ENCODE measurements at places on chromosomes 2 and 18.

DNA sequence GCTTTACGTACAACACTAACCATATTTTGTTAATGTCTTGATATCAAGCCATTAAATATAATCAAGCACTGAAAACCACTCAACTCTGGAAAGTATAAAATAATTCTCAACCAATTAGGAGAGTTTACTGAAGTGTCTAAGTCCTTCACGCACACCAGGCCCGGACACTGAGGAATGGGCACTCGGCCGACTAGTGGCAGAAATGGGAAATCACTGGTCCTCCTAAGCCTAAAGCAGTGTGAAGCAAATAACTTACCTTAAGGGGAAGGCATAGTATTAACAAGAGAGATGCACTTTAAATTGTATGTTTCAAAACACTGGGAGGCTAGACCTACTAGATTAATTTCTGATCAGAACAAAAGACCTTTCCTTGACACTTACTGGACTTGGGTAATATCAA, 45.7 kb downstream of the FAM210A start:
- no peak for DNase-seq

- DNase-seq: no peak
These were observed 220.9 kb upstream of the REV1 start for GRCh38 chr2:99710721-99711120.

- DNase-seq: no peak
These were observed 48.5 kb upstream of the DTNA start for GRCh38 chr18:34661464-34662087.

DNA sequence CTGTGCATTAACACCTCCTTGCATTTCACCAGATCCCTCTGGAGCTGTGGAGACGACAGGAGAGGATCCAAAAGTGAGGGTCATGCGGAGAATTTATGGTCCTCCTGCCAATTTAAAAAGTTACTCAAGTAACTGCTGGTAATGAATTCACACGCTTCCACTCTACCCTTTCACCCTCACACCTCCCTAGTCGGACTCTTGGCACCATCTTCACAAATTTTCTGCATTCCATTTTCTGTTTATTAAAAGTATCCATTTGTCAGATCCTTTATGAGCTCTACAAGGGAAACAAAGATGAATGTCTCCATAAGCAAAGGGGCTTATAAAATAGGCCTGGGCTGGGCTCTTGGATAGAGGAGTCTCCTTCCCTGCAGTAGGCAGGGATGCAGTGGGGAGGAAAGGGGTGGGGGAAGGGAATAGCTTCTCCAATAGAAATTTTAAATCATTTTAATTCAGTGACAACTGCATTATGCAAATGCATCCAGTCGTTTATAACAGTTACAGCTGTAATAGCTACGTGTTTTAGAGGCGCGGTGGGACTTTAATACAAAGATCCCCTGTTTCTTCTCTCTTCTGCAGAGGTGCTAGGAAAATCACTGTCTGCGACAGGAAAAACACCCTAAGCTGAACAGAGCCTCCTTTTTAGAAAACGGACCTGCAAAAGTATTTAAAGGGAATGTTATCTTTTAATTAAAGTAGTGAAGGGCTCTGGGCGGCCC, 132.2 kb downstream of the EPHA4 start:
- DNase-seq: no peak

GRCh38 chr2:69087912-69088240, 74.9 kb downstream of the ANTXR1 start:
- DNase-seq: no peak

DNA sequence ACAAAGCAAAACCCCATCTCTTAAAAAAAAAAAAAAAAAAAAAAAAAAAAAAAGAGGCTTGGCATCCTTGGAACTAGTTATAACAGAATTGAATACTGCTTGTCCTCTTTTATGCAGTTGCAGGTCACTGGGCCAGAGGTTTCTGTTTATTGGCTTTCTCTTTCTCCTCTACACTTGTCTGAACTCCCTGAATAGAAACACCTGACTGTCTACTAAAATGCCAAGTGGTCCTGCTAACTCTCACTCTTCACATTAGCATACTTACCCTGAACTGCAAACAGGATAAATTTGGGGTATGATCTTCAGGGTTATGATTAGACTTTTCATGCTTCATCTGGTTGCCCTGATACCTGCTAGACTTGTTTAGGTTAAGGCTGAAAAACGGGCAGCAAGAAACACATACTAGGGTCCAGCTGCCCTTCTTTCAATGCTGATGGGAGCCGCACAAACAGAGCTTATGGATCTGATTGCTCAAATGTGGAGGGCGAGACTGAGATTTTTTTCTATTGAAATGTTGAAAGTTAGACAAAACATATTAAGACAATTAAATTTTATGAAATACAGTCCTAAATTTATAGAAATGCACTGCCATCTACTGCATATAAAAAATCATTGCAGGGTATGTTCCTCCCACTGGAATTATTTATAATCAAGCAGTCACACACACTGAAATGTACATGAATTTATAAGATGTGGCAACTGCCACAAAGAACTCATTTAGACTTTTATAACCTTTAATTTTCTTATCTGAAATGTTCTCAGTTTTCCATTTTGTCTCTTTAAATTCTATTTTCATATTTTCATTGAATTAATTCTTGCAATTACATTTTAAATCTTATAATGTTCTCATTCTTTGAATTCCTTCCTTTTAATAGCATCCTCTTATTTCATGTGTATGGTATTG, 40.8 kb downstream of the GTF3C3 start:
- no peak for DNase-seq

DNA sequence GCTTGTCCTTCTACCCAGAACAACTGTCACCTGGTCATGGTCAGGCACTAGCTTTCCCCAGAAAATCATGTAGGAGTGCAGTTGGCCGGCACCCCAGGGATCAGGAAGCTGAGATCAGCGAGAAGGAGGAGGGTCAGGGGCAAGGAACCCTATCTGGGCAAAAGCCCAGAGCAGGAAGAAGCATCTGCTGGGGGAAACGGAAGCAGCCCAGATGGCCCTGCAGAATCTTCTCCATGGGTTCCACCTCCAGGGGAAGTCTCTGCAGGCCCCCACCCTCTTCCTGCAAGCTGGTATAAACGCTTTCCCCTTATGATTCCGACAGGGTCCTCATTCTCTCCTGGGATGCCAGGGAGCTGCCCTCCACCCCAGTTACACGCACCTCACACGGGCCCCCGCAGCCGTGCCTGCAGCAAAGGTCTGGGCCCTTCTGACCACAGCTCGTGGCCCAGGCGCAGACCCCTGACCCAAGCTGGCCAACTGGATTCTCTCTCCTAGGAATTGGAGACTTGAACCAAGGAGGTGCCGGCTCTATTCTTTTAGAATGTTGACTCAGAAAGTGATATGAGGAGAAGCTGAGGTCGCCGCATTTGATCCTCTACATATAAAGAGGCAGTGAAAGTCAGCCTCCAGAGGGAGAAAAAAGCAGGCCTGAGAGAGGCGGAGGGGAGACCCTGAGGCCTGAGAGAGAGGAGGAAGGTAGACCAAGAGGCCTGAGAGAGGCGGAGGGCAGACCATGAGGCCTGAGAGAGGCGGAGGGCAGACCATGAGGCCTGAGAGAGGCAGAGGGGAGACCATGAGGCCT, 71.0 kb downstream of the STPG4 start:
- no peak for DNase-seq

- DNase-seq: no peak
These were observed 102.3 kb upstream of the GULP1 start for GRCh38 chr2:188189356-188189755.

DNA sequence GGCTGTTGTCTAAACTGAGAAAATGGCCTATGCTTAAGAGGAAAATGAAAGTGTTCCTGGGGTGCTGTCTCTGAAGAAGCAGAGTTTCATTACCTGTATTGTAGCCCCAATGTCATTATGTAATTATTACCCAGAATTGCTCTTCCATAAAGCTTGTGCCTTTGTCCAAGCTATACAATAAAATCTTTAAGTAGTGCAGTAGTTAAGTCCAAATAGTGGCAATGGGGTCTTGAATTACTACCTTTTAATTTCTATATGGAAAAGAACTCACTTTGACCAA, 13.8 kb upstream of the ALLC start:
- no peak for DNase-seq

GRCh38 chr2:168545439-168546082, 89.5 kb downstream of the CERS6 start:
- DNase-seq: no peak

DNA sequence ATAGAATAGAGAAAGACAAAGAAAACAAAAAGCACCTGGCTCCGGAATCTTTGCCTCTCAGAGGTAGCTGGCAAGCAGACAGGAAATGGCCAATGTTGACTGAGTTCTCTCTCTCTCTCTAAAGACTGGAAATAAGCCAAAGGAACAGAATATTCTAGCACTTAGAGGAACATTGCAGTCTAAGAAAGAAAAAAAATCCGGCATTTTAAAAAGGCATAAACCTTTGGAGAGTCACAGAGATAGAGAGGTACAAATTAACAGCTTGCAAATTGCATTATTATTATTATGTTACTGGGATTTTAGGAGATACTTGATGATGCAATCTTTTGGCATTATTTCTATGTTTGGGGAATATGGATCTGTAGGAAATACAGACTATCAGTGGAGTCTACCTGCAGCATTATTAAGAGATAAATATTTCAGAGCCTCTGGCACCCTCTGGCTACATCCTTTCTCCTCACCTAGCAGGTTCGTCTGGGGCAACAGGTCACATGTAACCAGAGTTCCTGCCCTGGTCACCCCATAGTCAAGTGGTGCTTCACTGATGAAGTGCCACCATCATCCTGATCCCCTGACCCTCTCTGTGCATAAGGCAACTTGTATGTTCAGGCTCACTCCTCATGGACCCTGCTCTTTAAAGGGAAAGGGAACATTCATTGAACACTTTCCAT, 318.9 kb upstream of the ACVR2A start:
- no peak for DNase-seq

- no peak for DNase-seq
These were observed 324.7 kb downstream of the LRP1B start for GRCh38 chr2:141806090-141806489.

GRCh38 chr2:174914853-174915760, 90.1 kb downstream of the CHN1 start:
- DNase-seq: no peak

GRCh38 chr2:173761603-173762119, 203.5 kb downstream of the SP3 start:
- DNase-seq: no peak

DNA sequence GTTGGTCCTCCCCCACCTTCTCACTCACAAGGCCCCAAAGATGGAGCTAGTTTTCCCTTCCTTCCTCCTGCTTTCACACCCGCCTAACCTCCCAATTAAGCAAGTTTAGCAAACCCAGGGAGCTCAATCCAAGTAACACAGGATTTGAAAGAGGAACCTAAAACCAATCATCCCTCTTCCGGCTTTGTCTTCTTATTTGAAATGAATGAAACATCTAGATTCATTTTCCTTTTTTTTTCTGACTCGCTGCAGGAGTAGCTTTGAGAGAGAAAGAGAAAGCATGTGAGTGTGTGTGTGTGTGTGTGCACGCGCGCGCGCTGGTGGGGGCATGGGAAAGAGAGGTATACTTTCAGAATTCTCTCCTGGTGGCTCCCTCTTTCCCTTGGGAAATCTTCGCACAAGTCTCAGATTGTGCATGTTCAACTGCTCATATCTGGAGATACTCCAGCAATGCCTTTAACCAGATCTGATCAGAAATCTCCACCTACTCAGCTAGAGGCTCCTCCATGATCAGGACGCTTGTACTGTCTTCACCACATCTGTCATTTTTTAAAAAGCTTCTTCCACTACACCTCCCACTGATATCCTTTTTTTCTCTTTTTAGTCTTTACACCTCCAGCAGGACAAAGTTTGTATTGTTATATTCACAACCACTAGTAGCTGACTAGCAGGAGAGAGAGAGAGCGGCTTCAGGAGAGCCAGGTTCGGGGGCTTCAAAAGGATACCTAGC, 1.7 kb downstream of the SLC8A1 start:
- DNase-seq: no peak

DNA sequence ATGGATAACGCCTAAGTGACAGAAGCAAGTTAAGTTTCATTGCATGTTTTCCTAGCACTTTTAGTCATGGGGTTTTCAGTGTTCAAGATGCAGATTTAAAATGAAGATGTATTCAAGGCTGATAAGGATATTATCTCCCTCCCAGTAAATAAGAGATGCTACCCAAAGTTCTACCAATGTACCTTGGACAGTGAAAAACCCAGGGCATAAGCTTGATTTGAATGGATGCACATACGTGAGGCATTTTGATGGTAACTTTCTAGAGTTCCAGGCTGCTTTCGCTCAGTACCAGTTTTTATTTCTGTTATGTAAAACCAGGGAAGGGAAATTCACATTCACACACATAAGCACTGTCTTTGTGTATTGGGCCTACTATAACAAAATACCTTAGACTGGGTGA, 90.3 kb downstream of the STK39 start:
- no peak for DNase-seq

DNA sequence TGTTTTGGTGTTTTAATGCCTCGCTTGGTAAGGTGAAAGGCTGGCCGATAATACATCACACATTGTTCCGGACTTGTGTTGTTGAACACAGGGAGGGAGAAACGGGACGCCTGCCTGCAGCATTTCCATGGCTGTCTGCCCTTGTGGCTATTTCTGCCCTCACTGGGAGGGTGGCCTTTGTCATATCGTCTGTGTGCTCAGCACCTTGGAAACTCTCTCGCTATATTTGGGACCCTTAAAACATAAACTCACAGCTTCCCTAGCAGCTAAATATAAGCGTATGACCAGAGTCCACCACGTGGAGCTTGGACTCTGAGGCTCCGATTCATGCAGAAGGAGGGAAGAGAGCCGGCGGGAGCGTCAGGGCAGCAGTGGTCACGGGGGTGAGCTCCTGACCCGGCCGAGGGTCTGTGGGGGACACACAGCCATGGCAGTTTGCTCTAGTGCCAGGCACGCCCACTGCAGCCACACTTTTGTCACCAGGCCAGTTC, 111.7 kb downstream of the SH3BP4 start:
- no peak for DNase-seq

DNA sequence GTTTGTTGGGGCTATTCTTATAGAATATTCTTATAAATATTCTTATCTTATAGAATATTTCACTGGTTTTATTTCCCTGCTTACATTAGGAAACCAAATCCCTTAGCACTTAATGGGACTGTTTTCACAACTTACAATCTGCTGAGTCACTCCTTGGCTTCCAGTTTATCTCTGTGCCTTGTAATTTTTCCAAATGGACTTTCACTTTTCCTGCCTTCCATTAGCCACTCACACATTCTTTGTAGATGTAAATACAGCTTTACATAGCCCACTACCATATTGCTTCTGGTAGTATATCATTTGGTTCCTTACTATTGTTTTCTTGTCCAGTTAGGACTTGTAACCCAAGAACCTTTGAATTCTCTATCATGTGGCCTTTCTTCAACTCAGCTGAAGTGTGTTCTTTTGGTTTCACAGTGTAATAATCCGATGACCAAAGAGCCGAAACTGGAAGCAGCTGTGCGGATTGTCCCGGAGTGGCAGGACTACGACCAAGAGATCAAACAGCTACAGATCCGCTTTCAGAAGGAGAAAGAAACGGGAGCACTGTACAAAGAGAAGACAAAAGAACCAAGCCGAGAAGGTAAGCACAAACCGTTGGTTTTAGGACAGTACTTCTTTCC, 96.1 kb downstream of the UGGT1 start:
- no peak for DNase-seq

DNA sequence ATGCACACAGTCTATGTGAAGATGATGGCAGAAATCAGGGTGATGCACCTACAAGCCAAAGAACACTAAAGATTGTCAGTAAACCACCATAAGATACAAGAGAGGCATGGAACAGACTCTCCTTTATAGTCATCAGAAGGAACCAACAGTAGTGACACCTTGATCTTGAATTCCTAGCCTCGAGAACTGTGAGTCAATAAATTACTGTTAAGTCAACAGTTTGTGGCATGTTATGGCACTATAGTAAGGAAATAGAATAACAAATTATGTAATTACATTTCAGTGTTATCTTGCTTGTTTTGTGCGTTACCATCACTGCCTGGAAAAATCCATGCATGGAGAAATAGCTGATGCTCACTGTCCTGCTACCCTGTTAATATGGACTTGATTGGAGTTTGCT, 110.2 kb upstream of the LRP1B start:
- no peak for DNase-seq

All from effector CD8-positive, alpha-beta T cell (primary cell).